Gastroesophageal sphincter (tissue), 4 donors: ENCODE measurements at places on chromosomes 6 and 20.

DNA sequence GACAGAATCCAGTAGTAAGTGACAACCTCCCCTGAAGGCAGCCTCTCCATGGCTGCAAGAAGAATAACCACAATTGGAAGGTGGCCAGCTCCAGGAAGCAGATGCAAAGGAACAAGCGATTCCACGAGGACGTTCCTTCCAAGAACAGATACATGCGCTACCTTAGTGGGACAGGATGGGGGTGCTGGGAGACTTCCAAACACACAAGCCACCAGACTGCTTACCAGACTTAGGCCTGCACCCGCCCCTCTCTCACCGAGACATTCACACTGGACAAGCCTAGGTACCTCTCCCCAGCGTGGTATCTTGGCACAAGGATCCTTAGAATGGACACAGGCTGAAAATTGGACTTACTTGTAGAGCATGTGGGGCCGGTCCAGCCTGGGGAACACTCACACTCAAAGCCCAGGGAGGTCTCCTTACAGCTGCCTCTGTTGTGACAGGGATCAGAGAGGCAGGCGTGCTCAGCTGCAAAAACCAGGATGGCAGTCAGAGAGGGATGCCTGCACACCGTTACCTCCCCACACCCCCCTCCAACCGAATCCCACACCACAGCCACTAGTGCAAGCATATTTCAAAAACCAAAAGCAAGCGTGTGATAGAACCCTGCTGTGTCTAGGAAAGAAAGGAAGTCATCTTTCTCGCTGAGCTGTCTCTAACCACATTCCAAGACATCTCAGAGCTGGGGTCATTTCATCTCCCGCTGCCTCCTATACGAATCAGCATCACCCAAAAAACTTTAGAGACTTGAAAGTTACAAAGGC is 22.4 kb downstream of the JAG1 start:
- ATAC-seq = peak; percentile 13

GRCh38 chr6:31317036-31317435 is 39.9 kb downstream of the HLA-B start:
- ATAC-seq = no peak

- no peak for ATAC-seq
These were observed 41.2 kb downstream of the CDC5L start for GRCh38 chr6:44428682-44429081.

GRCh38 chr6:163793011-163793983 is 378.8 kb downstream of the QKI start:
- ATAC-seq = no peak

DNA sequence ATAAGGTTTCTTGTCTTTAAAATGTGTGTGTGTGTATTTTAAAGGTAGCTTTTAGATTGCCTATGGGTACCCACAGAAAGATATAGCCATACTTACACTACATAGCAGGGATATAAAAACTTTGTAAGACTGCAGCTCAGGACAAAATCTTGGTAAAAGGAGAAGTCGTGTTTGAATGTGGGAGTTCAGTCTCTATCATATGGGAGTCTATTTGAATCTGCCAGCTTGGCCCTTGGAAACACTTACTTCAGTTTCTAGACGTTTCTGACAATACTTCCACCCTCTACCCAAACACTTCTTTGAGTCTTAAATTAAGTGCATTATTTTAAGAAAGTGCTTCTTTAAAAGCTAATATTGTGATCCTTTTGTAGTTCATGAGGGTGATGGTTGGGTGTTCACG is 155.7 kb downstream of the CARMIL1 start:
- ATAC-seq = no peak

DNA sequence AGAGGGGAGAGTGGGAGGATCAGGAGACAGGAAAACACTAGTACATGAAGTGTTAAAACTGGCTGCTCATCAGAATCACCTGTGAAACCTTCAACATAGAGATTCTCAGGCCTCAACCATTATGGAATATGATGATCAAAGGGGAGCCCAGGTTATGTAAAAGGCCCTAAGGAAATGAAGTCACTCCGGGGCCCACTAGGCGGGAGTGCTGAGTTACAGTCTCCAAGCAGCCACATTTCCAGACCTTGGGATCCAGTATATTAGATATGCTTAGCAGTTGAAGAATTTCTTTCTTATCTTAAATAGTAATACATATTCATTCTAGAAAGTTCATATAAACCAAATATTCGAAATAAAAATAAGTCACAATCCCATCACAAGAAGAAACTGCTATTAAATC is 476.3 kb downstream of the PRKN start:
- no peak for ATAC-seq

- no peak for ATAC-seq
These were observed 31.9 kb upstream of the RPN2 start for GRCh38 chr20:37147250-37147649.

DNA sequence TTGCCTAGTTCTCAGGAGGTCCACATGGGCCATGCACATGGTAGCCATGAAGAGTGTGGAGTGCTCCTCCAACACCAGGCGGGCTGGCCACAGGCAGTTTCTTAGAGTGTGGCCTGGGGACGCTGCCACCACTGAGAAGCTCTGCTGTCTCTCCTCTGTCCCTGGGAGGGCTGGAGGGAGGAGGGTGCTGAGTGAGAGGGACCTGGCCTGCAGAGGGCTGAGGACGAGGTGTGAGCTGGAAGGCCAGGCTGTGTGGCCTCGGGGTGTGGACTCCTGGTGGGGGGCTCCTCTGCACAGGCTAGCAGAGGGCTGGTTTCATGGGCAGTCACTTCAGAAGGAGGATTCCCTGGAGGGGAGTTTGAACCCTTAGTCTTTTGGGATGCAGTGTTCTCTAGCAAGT is 39.7 kb downstream of the SYNJ2 start:
- no peak for ATAC-seq

DNA sequence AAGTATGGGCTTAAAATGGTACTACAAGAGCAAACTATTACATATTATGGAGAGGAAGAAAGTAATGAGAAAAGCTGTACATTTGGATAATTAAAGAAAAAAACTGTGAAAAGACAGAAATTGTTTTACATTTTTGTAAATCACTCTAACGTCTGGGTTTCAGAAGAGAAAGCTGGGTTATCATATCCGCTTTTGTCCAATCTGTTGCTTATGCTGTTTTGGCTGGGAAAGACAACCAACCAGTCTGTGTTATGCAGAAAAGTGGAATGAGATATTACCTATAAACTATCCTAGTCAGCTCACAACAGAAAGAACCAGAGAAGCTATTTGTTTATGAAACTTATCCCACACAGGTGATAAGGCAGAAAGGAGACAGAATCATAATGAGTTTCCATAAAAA is 32.4 kb downstream of the REV3L start:
- no peak for ATAC-seq

DNA sequence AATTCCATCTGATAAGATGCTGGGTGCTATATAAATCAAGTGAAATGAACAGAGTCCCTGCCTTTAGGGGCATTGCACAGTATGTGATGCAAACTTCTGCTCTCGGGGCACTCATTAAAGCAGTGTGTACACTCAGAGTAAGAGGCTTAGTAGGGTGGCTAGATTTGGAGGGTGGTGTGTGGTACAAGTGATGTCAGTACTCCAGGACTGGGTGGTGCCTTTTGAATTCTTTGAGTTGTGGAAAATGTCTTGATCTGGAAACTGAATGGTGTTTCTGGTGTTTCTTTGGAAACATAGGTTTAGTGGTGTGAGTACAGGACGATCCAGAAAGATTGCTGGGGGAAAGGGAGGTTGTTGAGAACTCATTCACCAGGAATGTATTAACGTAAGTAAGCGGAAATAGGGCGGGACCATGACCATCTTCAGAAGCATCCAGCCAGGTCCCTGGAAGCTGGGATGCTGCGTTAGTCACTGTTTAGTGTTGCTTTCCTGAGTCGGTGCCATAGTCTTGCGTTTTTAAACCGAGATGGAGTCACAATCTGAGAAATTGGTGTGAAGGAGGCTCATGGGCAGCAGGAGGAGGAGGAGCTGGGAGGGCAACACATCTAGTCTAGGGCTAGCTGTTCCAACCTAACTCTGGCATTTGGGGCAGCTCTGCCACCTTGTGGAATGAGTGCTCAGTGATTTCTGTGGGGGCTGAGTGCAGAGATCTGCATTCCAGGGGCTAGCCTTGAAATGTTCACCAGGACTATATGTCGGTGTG is 70.3 kb downstream of the SCAND1 start:
- peak; percentile 94 for ATAC-seq

- peak; percentile 75 for ATAC-seq
These were observed 9.8 kb upstream of the DEF6 start for GRCh38 chr6:35287671-35288396.

- no peak for ATAC-seq
These were observed 43.9 kb downstream of the TRPC4AP start for GRCh38 chr20:35048739-35049138.

DNA sequence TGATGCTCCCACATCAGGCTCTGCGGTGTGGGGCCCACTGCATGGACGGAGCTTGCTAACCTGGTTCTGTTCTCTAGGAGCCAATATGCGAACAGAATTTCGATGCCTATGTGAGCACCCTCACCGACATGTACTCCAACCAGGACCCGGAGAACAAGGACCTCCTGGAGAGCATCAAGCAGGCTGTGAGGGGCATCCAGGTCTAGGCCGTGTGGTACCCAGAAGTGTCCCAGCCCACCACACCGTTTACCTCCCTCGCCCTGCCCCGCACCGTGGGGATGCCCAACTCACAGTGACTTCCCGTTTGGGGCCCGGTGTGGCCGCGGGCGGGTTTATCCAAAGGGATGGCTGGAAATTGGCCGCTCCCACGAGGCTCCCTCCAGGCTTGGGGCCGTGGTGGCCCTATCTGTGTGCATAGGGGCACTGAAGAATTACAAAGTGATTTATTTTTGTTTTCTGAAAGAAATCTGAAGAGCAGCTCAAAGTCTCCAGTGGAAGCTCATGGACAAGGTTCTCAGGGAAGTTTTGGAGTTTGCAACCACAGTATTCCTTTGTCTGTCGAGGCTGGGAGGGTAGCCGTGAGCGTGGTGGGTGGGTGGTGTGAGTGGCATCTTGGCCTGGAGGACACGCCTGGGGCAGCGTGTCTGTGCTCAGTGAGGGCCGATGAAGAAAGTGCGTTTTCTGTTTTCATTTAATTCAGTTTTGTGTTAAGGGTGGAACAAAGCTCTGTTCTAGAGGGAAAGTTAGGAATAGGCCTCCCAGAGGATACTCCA is 15.1 kb upstream of the PCMTD2 start:
- no peak for ATAC-seq

DNA sequence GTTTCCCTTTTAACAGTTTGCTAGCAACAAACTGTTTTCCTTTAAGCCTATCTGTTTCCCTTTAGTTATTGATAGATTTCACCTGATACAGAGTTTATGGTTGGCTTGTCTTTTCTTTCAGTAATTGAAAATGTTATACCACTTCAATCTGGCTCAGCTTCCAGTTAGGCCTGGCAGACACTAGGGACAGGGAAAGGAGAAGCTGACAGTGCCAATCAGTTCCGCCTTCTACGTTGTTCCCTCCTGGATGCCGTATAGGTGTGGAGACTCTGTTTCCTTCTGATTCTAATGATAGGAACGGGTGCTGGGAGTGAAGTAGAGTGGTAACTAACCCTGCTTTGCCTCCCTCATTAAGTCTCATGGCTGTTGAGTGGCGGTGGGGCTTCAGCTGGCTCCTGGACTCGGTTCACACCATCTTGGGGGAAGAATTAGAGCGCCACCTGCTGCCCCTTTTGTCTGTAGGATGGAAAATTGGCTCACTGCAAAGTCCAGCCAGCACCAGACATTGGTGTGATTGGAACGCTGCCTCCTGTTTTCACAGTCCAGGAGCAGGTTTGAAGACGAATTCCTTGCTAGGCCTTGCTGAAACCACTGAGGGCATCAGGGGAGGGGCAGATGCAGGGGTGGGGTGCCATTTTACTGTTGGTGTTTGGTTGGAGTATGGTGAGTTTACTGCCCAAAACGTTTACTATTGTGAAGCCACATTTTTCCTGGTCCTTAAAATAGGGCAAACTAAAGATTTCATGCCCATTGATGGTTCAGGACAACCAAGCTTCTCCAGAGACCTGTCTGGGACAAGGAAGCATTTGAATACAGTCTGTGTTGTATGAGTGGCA is 1729.5 kb downstream of the GRIK2 start:
- ATAC-seq = no peak

DNA sequence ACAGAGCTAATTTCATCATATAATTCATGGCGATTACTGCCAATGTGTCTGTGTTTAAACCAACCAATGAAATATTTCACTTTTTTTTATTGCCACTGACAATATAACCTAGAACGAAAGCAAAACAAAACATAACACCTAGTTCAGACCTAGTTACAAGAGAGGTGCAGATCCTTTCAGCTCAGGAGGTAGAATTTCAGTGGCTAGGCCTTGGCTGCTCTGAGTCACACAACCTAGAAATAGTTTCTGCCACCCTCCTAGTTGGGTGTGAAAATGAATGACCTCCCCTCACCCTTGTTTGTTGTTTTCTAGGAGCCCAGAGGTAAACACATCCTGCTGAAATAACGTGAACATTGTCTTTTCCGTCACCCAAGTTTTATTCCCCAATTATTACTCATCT is 356.3 kb downstream of the HTR1B start:
- no peak for ATAC-seq

DNA sequence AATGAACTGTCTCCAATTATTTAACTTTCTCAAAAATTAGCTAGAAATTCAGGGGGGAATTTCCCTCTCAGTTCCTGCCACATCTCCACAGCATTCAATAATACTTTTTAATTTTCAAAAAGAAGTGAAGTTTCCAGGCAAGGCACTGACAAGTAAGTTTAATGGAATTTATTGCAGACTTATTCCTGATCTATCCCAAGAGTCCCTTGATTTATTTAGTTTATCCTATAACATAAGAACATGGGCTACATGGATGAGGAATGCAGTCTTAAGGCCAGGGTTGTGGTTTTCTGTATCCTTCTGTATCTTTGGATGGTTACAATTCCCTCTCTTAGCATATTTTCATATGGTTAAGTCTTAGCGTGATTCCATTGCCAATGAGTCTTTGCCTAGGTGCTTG is 126.5 kb downstream of the TSHZ2 start:
- ATAC-seq = no peak

DNA sequence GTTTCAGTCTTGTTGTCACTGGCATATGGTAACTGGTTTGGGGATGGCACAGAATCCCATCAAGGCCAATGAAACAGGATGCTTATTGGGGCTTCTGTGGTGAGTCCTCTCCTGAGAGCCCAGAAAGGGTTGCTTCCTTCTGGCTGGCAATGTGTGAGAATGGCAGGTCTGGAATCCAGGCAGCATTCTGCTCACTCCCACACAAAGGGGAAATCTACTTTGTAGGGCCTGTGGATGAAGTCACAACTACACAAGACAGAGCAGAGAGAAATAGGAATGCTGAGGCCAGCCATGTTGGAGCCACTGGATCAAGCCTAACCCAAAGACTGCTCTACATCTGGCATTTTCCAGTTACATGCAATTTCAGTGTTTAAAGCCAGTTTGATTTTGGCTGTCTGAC is 15.7 kb downstream of the PLAGL2 start:
- ATAC-seq = no peak

- peak; percentile 43 for ATAC-seq
These were observed 156.4 kb upstream of the AKIRIN2 start for GRCh38 chr6:87858440-87858839.

DNA sequence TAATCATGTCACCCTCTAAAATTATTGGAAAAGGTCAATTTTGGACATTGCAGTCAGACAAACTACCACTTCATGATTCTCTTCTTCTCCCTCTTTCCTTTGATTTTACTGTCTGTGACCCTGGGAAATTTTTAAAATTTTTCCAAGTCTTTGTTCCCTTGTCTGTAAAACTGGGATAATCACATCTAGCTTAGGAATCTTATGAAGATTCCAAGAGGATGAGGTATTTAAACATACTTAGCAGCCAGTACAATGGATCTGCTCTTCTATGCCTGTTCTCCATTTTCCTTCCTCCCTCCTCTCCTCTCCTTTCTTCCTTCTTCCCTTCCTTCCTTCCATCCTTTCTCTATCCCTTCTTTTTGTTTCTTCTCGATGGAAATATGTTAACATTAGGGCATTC is 651.6 kb upstream of the MARCKS start:
- ATAC-seq = no peak

GRCh38 chr6:151060766-151061531 is 178.8 kb upstream of the AKAP12 start:
- ATAC-seq = no peak
